ENCODE measurements at places on chromosomes 16 and 17.

GRCh38 chr17:9334536-9335446, 240.8 kb downstream of the STX8 start:
- no peak for DNase-seq

DNA sequence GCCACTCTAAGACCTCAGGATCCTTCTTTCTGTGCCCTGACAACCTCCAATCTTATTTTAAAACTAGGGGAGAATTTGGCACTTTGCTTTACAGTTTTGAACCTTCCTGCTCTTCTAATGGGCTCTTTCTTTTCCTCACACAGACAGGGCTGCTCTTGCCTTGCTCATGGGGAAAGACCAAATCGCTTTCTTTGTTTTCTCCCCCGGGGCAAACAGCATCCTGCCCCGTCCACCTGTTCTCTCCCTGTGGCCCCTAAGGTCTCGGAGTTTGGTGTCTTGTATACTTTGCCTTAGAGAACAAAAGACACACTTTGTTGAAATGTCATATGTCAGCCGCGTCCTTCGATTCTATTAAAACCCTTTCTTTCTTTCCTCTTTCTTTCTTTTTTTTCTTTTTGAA, 306.7 kb upstream of the SALL1 start:
- no peak for DNase-seq

DNA sequence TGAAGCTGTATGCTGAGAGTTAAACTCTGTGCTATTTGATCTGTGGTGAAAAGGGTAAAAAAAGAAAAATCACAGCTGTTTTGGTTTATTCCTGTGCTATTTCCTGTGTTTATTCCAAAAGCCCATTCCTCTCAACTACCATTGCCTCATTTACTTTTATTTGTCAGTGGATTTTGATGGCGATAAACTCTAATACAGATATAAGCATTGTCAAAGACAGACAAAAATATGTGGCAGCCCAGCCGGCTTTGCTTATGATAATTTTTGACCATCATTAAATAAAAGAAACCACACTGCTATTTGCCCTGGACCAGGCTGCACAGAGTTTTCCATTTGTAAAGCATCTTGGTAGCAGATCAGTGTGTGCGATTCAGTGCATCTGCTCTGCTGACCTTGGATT, 473.6 kb upstream of the ASIC2 start:
- no peak for DNase-seq

- no peak for DNase-seq
Measured at GRCh38 chr17:57478478-57479250, 222.3 kb downstream of the MSI2 start.

DNA sequence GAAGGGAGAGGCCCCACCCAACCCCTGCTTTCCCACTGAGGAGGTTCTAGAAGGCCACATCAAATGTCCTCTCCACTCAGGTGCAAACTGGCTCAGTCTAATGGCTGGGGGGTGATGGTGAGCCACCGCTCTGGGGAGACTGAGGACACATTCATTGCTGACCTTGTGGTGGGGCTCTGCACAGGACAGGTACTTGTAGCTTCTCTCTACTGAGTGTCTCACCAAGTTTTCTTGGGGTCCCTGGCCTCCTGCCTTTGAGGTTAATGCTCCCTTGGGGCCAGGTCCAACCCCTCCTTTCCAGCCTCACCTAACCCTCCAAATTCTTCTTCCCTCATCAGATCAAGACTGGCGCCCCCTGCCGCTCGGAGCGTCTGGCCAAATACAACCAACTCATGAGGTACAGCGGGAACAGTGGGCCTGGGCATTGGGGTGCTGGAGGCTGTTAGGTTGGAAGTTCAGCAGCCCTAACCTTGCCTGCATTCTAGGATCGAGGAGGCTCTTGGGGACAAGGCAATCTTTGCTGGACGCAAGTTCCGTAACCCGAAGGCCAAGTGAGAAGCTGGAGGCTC, 5.7 kb downstream of the ENO3 start:
- no peak for DNase-seq

DNA sequence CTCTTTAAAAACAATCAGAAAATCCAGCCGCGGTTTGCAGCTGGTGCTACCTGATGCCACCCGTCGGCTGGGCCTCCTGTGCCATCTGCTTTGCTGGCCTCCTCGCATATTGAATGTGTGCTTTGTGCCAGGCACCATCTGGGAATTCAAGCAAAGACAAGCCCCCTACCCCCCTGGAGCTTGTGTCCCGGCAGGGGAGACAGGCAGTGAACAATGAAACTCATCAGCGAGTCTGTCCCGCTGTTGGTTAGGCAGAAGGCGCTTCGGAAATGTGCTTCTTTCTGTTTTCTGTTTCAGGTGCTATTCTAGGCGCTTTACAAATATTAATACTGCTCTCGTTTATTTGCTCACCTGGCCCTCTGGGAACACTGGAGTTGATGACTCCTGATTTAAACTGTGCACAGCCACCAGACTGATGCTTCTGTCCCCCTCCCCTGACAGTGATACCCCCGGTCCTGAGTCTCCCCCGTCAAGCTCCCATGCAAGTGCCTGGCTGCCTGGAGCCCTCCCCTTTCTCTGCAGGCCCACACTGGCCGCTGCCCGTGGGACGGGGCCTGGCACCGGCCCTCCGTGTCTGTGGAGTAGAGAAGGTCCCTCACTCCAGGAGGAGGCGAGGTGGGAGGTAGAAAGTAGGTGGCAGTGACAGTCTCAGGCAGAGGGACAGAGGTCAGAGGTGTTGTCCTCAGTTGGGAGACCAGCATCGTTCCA, 126.1 kb upstream of the PLCG2 start:
- no peak for DNase-seq

- DNase-seq = no peak
Measured at GRCh38 chr17:72806011-72806410, 286.5 kb downstream of the SLC39A11 start.

GRCh38 chr17:40825599-40825998, 3.2 kb upstream of the KRT10 start:
- no peak for DNase-seq

- DNase-seq = no peak
Measured at GRCh38 chr17:67215991-67216421, 29.0 kb downstream of the HELZ start.

DNA sequence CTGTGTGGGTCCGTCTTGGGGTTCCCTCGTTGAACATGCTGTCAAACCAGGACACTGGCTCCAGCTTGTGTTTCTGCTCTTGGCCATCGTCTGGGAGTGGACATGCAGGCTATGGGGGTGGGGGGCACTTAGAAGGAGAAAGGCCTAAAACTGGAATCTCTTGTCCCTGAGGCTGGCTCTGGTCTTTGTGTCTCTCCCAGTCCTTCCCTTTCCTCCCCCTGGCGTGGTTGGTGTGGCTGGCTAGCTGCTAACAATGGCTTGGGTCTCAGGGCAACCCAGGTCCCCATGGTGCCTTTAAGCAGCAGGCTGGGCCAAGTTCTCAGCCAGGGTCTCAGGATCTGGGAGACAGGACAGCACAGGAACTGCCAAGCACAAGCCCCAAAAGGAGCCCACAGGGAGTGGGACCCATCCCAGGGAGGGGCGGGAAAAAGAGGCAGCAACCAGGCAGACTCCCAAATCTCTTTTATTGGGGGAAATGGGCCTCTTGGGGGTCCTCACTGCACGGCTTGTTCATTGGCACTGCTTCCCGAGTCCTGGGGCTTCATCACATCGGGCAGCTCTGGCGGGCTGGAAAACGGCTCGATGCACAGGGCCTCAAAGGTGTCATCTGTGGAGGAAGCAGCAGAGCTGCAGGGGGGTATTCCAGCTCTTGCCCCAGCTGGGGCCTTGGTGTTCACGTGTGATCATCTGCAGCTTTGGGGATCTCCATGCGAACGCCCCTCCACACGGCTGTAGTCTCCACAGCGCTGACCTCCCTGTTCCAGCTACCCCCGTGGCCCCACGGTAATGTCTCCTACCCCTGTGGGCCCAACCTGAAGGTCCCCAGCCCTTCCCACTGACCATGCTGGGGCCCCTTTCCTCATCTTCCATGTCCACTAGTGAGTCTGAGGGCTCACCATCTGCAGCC, 5.3 kb downstream of the ELOB start:
- no peak for DNase-seq

Data from midbrain (tissue), 1 donor.